ENCODE measurements at places on chromosomes 5 and 9.

GRCh38 chr9:27280860-27281259, 16.1 kb downstream of the EQTN start:
- DNase-seq: no peak

DNA sequence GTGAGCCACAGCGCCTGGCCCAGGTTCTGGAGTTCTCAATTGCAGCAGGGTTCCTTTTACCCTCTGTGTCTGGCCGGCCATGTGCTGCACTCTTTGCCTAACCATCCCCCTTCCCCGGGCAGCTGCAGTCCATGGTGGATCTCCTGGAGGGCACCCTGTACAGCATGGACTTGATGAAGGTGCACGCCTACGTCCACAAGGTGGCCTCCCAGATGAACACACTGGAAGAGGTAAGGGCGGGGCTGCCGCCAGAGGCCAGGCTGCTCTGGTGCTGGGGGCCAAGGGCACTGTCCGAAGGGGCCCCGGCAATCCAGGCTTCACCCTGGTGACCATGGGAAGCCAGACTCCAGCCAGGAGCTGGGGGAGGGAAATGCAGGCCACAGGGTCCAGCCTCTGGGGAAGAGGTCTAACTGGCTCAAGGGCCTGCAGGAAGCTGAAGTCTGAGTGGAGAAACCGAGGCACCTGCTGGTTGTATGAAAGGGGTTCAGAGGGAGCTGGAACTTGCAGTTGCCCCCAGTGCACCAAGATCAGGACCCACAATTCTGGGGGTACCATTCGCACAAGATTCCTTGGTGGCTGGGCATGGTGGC, 18.1 kb downstream of the OLFML2A start:
- DNase-seq: no peak

DNA sequence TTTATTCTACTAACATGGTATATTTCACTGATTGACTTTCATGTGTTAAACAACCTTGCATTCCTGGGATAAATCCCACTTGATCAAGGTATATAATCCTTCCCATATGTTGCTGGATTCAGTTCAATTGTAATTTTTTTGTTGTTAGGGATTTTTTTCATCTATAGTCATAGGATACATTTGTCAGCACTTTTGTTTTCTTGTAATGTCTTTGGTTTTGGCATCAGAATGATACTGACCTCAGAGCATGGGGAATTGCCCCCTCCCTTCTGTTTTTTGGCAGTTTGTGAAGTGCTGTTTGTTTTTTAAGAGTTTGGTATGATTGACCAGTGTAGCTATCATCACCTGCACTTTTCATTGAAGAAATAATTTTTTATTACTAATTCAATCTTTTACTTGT, 176.8 kb upstream of the RASEF start:
- DNase-seq: no peak

- DNase-seq: no peak
These were observed 218.9 kb upstream of the MVB12B start for GRCh38 chr9:126107693-126108092.

DNA sequence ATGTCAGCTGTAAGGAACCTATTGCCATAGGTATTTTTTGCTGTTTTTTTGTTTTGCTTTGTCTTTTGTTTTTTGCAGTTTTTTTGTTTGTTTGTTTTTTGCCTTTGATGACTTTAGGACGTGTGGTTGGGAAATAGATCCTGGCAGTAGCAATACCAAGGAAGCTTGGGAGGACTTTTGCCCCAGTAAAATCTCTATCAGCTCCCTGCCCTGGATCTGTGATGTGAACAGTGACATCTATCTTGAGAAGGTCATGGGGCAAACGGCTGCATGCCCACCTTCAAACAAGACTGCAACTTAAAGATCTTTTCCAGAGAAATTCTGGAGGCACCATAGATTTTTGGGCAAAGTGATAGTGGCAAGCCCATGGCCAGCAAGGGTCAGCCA, 5.4 kb upstream of the ADRA1B start:
- no peak for DNase-seq

DNA sequence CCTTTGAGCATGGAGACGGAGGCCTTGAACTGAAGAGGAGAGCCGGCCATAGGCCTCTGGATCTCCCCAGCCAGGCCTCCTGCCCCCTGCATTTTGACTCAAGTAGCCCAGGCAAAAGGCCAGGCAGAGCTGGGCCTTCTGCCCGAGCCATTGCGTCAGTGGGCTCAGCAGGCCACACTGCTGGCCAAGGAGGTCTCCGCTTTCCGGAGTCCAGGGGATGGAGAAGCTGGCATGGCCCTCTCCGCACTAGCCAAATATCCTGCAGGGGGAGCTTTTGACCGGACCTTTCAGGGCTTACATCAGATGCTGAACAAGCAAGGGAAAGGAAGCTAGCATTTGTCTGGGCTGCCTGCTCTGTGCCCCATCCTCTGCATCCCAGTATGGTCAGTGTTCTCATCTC, 386.8 kb downstream of the TRIM36 start:
- DNase-seq: no peak

DNA sequence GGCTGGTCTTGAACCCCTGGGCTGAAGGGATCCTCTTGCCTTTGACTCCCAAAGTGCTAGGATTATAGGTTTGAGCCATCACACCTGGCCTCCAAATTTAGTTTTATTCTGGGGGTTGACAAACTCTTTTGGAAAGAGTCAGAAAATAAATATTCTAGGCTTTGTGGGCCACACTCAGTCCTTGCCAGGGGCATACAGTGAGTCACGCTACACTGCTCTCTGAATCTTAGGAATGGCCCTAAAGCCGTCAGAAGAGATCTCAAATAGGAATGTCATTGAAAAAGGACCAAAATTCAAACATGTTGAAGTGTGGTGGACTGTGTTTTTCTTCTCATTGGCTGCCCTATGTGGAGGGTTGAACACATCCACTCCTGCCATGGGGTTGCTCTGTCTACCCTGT, 127.7 kb upstream of the BASP1 start:
- no peak for DNase-seq

DNA sequence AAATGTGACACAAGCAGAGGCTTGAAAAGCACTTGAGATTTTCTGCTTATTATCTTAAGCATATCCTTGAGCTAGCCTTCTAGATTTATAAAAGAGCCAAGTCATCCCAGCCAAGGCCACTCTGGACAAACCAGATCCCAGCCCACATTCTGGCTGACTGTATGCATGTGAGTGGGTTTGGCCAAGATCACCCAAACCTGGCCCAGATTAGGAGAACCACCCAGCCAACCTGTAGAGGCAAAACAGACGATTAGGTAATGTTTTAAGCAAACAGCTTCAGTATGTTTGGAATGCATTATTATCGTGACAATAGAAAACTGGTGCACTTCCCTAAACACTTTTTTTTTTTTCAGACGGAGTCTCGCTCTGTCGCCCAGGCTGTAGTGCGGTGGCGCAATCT, 151.9 kb downstream of the SPATA31D1 start:
- DNase-seq: no peak

DNA sequence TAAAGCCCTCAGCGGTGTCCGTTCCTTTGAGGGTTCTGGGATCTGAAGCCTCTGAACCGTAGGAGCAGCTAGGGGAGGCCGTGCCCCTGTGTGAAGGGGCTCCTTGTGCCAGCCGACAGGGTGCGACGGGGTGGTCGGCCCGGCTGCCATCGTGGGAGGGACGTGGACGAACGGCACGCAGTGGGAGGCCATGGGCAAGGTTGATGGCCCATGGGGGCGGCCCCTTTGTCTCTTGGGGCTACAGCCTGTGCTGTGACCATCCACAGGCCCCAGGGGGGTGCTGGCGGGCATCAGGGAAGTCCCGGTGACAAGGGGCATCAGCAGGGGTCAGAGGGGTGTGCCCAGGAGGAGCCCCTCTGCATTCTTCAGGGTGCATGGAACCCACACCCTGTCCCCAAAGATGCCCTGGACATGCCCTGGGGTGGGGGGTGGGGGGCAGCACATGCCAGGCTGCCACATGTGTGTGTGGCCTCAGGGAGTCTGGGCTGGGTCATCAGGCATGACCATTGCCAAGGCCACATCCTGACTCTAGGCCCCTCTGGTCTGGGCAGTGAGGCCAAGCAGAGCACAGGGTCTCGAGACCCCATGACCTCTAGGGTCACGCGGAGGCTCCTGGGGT, 49.6 kb upstream of the CACNA1B start:
- DNase-seq: no peak

DNA sequence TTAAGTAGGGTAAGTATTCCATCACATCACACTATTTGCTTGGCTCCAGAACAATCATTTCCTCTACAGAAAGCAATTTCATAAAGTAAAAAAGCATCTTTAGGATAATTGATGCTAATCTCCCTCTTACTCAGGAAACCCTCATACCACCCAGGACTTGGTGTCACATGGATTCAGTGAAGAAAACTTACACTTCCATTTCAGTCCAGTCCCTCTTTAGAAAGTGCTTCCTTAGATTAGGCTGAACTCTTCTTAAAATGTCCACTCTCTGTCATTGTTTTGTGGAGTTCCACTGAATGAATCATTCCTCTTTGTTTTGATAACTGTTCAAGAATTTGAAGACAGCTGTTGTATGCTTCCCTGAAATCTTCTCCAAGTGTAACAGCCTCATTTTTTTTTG, 144.0 kb upstream of the ZNF462 start:
- no peak for DNase-seq

DNA sequence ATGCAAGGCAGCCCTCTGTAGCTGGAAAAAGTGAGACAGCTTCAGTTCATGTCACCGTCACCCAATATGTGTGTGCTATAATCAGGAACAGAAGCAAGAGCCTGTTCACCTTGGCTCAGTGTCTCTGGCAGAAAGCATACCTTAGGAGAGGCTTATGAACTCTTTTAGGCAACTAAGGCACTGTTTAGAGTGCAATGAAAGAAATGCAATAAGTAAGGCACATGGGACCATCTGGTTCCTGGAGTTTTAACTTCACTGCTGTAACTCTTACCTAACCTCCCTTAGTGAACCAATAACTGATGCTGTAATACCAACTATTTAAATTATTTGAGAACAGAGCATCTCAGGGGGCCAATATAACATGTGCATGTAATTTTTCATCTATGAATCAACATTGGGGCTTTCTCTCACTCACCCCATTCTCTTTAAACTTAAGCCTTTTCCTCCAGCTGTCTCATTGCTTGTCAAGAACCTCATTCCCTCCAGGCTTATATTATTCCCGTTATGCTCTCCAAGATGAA, 32.4 kb downstream of the C9 start:
- no peak for DNase-seq

GRCh38 chr9:4666042-4666699, at the start of gene SPATA6L:
Gene SPATA6L, minus strand, starts transcription at chr9:4666480. Its CDS starts 230 bp downstream, at chr9:4666250.
- DNase-seq: peak; percentile 51

DNA sequence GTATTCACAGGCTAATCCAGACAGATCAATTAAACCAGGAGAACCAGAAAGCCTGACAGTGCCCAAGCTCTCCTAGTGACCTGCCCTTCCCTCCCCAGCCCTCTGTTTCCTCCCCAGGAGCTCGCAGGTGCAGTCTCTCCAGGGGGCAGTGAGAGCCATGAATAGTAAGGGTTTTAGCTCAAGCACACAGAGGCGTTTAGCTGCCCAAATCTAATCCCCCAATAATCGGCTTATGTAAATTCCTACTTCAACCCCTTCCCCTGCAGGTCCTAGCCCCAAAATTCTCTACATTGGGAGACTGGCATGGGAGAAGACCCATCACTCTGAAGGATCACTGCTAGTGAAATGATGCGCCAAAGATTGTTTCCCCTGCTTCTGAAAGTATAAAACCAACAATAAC, 10.5 kb upstream of the TAL2 start:
- DNase-seq: no peak

GRCh38 chr5:157520911-157521703, 54.5 kb downstream of the ADAM19 start:
- no peak for DNase-seq

GRCh38 chr9:101524371-101524770, 9.3 kb upstream of the RNF20 start:
- no peak for DNase-seq

DNA sequence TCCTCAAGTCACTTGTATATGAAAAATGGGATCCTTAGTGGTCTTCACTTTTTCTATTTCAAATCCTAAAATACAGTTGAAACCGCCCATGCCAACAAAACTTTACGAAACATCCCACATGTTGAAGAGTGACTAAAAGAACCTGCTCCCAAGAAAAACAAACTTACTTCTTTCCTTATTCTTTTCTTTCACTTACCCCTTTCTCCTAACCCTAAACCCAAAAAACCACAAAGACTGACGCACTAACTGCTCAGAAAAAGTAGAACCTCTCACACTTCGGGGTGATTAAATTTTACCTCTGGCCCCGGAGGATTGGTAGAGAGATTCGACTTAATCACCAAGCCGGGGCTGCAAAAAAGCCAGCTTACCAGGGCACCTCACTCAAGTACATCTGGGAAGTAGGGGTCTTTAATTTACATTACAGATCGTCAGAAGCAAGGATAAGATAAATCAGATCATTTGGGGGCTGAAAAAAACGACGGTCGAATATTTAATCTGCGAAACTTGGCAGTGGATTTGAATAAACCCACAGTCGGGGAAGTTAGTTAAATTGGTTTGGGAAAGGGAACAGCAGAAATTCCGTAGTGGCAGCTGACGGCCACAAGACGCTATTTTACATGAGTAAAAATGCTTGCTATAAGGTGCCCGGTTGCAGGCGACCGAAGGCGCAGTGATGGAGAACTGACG, 1.3 kb downstream of the CDO1 start:
- no peak for DNase-seq

DNA sequence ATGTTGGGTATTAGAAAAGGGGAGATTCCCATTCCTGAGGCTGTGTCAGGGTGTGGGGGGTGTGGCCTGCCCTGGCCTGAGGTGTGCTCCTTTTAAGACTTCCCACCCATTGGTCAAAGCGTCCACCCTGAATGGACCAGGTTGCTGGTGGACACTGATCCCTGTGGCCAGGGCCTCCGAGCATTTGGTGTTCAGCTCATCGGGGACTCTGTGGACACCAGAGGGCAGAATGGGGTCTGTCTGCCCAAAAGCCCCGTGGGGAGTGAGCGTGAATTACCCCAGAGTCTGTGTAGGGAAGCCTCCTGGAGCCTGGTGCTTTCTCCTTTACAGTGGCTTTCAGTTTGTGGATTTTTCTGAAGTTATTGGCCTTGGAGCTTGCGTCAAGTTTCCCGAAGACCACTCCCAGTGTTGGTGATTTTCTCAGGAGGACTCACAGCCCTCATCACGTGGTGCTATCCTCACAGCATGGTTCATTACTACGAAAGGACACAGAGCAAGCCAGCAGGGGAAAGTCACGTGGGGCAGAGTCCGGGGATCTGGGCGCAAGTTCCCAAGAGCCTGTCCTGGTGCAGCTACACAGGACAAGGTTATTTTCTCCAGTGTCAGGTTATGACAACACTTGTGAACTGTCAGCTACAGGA, 55.5 kb downstream of the TENT4A start:
- no peak for DNase-seq

DNA sequence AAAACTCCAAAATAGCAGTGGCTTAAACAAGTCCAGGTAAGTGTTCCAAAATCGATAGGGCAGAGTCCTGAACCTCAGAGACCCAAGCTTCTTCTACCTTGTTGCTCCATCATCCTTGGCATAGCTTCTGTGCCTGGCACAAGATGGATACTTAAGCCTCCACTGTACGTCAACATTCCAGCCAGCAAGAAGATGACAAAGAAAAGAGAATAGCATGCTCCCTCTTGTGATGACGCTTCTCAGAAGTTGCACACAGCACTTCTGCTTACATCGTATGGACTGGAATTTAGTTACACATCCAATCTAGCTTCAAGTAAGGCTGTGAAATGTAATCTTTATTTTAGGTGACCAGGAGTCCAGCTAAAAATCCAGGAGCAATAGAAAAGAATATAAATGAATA, 227.4 kb downstream of the ESM1 start:
- DNase-seq: no peak

- DNase-seq: no peak
These were observed 807.9 kb upstream of the ZNF608 start for GRCh38 chr5:125554355-125554754.

- DNase-seq: no peak
These were observed 225.8 kb downstream of the FANCC start for GRCh38 chr9:95091601-95092261.

- DNase-seq: no peak
These were observed 461.2 kb downstream of the TLR4 start for GRCh38 chr9:118165451-118165850.
